Lung (tissue), 17 donors: ENCODE measurements at places on chromosomes 5 and 9. TPM values are rescaled to one million over a fixed set of nuclear protein-coding genes. Genes with fewer than 3 reads are reported as not detected.
A peak's percentile ranks its signal among the peaks of the same experiment; 100 is the strongest.

DNA sequence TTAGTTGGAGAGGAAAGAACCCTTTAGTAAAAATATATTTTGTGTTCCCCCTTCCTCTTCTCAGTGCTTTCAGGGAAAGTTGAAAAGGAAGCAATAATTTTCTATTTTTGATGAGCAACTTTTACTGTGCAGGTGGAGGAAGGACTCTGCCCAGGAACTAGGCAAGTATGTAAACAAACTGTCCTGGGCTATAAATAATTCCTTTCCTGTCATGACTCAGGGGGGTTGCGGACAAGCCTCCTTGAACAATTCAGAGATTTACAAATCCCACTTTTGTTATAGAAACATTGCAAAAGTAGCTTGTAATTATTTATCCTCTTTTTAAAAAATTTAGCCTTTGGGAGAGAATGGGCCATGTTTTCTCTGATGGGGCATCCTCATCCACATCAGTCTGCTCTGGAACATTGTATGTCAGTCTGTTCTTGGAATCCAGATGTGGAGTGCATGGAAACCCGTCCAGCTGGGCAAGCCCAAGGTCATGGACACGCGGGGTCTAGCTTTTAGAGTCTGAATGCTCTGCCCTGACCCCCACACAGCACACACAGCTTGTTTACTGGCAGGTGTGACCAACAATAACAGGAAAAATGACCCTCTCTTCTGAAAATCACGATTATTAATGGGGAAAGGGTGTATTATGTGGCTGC is 127.6 kb downstream of the GADD45G start:
- H3K4me1 ChIP-seq = no peaks in the 10 kb centered on the region
- H3K36me3 ChIP-seq = no peaks in the 10 kb centered on the region

- no peak overlapping the region for H3K27ac ChIP-seq
- no peaks in the 10 kb centered on the region for H3K4me1 ChIP-seq
- no peak overlapping the region for H3K4me3 ChIP-seq
- no peaks in the 10 kb centered on the region for H3K27me3 ChIP-seq
Measured at GRCh38 chr9:105608721-105609598, 51.0 kb downstream of the FKTN start.

DNA sequence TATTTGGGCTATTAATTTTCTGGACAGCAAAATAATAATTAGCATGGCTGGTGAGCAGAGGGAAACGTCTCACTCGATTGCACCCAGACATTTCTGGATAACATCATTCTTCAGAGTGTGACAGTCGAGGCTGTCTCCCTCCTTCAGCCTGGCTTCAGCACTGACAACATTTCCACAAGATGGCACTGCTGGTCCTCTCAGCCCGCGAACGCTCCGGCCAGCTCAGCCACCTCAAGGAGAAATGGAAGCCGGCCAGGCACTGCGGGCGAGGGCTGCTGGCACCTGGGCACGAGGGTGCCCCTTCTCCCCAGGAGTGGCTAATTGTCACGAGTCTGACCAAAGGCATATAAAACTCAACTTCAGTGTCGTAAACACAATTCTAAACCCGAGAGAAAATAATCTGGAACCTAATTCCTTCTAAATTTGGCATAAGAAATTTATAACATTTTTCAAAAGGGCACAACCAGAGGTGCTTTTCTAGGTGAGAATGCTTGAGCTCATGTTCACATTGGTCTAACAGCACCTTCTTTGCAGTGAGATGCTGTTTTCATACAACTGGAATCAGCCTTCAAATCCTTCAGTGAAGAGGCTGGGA is 65.9 kb downstream of the DAP start:
- no peak overlapping the region for H3K4me3 ChIP-seq
- H3K4me1 ChIP-seq = no peaks in the 10 kb centered on the region
- peak; percentile 65 for DNase-seq
- no peaks in the 10 kb centered on the region for H3K36me3 ChIP-seq
- no peak overlapping the region for H3K27ac ChIP-seq
- H3K27me3 ChIP-seq = no peaks in the 10 kb centered on the region

- no peaks in the 10 kb centered on the region for H3K4me1 ChIP-seq
- H3K36me3 ChIP-seq = no peaks in the 10 kb centered on the region
- no peak overlapping the region for H3K27ac ChIP-seq
- no peak for DNase-seq
- H3K4me3 ChIP-seq = no peak overlapping the region
Measured at GRCh38 chr9:98432960-98433359, 177.5 kb upstream of the TBC1D2 start.

DNA sequence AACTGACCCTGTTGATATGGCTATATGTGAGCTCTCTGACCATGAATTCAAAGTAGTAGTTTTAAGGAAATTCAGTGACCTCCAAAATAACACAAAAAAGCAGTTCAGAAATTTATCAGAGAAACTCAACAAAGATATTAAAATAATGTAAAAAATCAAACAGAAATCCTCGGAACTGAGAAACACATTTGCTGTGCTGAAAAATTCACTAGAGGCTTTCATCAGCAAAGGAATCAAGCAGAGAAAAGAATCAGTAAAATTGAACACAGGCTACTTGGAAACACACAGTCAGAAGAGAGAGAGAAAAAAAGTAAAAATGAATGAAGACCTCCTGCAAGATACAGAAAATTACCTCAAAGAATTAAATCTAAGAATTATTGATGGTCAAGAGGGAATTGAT is 417.2 kb downstream of the TMEM232 start:
- DNase-seq = no peak
- H3K4me1 ChIP-seq = no peaks in the 10 kb centered on the region
- no peaks in the 10 kb centered on the region for H3K36me3 ChIP-seq
- no peaks in the 10 kb centered on the region for H3K27me3 ChIP-seq

Gene LECT2
- polyA plus RNA-seq = not detected

GRCh38 chr5:107149243-107150005 is 521.3 kb downstream of the EFNA5 start:
- no peaks in the 10 kb centered on the region for H3K4me1 ChIP-seq
- no peak overlapping the region for H3K27ac ChIP-seq
- no peaks in the 10 kb centered on the region for H3K27me3 ChIP-seq
- no peaks in the 10 kb centered on the region for H3K36me3 ChIP-seq
- no peak overlapping the region for H3K4me3 ChIP-seq
- no peak for DNase-seq

Gene NFIB
- polyA plus RNA-seq = 7.3 TPM

Gene PRUNE2
- 3.8 TPM for polyA plus RNA-seq

DNA sequence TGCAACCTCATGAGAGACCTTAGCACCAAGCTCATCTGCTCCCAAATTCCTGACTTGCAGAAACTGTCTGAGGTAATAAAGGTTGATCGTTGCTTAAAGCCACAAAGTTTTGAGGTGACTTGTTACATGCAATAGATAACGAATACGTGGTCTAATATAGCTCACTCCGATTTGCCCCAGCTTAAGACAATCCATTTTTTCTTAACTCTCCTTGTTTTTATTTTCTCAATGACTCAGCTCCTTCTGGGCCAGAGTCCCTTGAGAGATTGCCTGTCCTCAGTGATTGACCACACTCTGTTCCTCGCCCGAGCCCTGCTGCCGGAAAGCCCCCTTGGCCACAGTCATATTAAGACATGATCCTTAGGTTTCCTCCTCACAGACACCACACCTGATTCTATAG is 63.7 kb upstream of the FANCC start:
- no peak overlapping the region for H3K4me3 ChIP-seq
- no peaks in the 10 kb centered on the region for H3K36me3 ChIP-seq
- DNase-seq = no peak
- H3K4me1 ChIP-seq = no peaks in the 10 kb centered on the region

DNA sequence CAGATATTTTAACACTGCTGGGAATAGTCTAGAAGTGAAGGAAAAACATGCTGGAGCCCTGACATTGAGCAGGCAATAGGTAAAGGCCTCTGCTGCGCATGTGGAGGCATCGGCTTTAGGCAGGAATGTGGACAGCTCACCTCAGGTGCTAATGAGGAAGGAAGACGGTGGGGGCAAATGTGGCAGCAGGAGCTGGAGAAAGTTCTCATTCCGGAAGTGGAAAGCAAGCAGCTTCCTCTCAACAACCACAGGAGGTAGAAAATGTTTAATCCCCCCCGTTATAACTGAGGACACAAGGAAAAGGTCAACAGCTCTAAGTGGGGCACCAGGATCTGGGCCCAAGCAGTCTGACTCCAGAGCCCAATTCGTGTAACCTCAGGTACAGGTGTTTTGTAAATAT is 7.6 kb upstream of the RPS14 start:
- no peak for DNase-seq
- H3K4me3 ChIP-seq = no peak overlapping the region
- H3K27me3 ChIP-seq = no peaks in the 10 kb centered on the region
- H3K36me3 ChIP-seq = no peaks in the 10 kb centered on the region
- no peak overlapping the region for H3K27ac ChIP-seq

DNA sequence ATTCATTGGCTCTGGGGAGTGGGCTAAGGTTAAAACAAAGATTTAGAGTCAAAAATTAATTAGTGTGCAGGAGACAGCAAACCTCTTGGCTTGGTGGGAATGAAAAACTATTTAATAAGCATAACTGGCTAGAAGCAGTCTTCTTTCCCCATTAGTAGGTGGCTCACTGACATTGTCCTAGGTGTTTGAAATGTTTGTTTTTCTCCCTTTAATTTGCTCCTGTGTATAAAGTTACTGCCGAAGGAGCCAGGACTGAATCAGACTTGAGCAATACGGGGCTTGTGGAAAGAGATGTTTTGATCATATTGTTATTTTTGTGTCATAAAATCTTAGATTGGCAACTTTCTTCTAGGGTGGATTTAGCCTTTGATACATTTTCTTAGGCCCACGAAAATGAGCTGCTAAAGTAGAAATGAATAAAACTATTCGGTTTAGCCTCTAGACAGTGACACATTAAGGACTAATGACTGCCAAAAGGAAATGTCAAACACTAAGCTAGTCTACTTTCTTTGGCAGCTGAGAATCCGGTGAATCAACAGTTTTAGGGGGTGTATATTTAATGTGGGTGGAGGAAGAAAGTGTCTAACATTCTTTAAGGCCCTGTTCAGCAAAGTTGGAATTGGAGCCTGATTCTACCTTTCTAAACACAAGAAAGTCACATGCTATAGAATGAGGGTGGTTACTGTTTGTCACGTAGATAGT is 30.2 kb downstream of the LRRTM2 start:
- H3K27ac ChIP-seq = no peak overlapping the region
- H3K4me3 ChIP-seq = no peak overlapping the region
- H3K4me1 ChIP-seq = peaks cover 6% of the 10 kb centered on the region
- peak; percentile 33 for DNase-seq
- H3K27me3 ChIP-seq = no peaks in the 10 kb centered on the region
- H3K36me3 ChIP-seq = no peaks in the 10 kb centered on the region

GRCh38 chr5:143472576-143472975 is 69.1 kb upstream of the NR3C1 start:
- no peak for DNase-seq
- no peaks in the 10 kb centered on the region for H3K4me1 ChIP-seq
- H3K27me3 ChIP-seq = no peaks in the 10 kb centered on the region
- H3K27ac ChIP-seq = no peak overlapping the region
- no peaks in the 10 kb centered on the region for H3K36me3 ChIP-seq

Gene GLIPR2
- polyA plus RNA-seq = 61.6 TPM

- H3K4me1 ChIP-seq = no peaks in the 10 kb centered on the region
- no peaks in the 10 kb centered on the region for H3K27me3 ChIP-seq
- peak; percentile 80 for DNase-seq
- no peaks in the 10 kb centered on the region for H3K36me3 ChIP-seq
Measured at GRCh38 chr5:58622936-58623871, 40.3 kb downstream of the RAB3C start.

- H3K27me3 ChIP-seq = no peaks in the 10 kb centered on the region
- no peak overlapping the region for H3K27ac ChIP-seq
- no peak for DNase-seq
- no peaks in the 10 kb centered on the region for H3K36me3 ChIP-seq
Measured at GRCh38 chr9:6133346-6134063, 82.1 kb upstream of the IL33 start.

- DNase-seq = no peak
- no peaks in the 10 kb centered on the region for H3K36me3 ChIP-seq
- no peak overlapping the region for H3K4me3 ChIP-seq
- H3K27me3 ChIP-seq = no peaks in the 10 kb centered on the region
Measured at GRCh38 chr5:92283521-92283920, 900.4 kb upstream of the ARRDC3 start.

DNA sequence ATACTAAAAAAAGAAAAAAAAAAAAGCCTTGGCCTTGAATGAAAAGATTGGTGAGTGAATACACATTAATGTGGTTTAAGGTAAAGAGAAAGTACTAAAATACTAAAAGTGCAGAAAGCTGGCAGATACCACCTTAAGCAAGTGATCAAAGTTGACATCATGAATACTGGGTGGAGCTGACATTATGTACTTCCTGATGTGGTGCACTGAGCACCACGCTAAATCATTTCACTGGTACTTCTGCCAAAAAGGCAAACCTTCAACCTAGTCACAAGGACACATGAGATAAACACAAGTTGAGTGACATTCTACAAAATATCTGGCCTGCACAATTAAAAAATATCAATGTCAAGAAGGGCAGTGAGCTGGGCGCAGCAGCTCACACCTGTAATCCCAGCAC is 33.8 kb upstream of the PANK3 start:
- no peak overlapping the region for H3K27ac ChIP-seq
- DNase-seq = no peak
- H3K4me1 ChIP-seq = no peaks in the 10 kb centered on the region
- H3K36me3 ChIP-seq = no peaks in the 10 kb centered on the region
- H3K4me3 ChIP-seq = no peak overlapping the region

Gene CHMP5
- polyA plus RNA-seq = 52.3 TPM

Gene AQP3
- polyA plus RNA-seq = 218 TPM

DNA sequence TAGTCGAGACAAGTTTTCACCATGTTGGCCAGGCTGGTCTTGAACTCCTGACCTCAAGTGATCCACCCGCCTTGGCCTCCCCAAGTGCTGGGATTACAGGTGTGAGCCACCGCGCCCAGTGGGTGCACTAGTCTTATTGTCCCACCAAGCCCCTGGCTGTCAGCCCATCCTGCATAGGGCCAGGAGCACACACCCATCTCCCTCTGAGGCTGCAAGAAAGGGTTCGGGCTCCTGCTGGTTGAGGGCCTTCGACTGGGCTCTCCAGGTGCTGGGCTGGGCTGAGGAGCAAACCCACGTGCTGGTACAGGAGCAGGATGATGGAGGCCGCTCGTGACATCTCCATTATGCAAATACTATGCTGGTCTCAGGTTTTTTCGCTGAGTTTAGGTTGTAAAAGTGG is 25.1 kb upstream of the RNF130 start:
- DNase-seq = no peak
- no peak overlapping the region for H3K4me3 ChIP-seq
- no peaks in the 10 kb centered on the region for H3K27me3 ChIP-seq
- H3K36me3 ChIP-seq = no peaks in the 10 kb centered on the region
- no peak overlapping the region for H3K27ac ChIP-seq
- no peaks in the 10 kb centered on the region for H3K4me1 ChIP-seq

GRCh38 chr9:130069048-130069447 is 15.3 kb downstream of the GPR107 start:
- H3K27ac ChIP-seq = no peak overlapping the region
- no peak for DNase-seq
- H3K36me3 ChIP-seq = no peaks in the 10 kb centered on the region
- H3K4me3 ChIP-seq = no peak overlapping the region
- H3K27me3 ChIP-seq = no peaks in the 10 kb centered on the region
- H3K4me1 ChIP-seq = peaks cover 9% of the 10 kb centered on the region
